ENCODE measurements at places on chromosomes 2 and 18.

DNA sequence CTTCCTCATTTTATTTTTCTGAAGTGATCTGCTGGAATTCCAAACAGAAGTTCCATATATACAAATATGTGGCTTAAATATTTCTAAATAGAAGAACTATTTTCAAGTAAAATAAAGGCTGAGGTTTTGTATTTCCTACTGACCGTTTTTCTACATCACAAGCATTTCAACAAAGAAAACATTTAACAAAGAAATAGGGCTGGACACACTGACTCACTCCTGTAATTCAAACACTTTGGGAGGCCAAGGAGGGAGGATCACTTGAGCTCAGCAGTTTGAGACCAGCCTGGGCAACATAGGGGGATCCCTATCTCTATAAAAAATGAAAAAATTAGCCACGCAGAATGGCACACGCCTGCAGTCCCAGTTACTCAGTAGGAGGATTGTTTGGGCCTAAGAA, 44.6 kb downstream of the TANK start:
- no peak for DNase-seq

GRCh38 chr2:119679846-119680245, 845 bp downstream of the TMEM177 start:
- DNase-seq, result no peak

- no peak for DNase-seq
Observed at GRCh38 chr2:10065773-10066055, 14.5 kb downstream of the CYS1 start.

- no peak for DNase-seq
Observed at GRCh38 chr2:20617081-20617575, 33.8 kb downstream of the HS1BP3 start.

DNA sequence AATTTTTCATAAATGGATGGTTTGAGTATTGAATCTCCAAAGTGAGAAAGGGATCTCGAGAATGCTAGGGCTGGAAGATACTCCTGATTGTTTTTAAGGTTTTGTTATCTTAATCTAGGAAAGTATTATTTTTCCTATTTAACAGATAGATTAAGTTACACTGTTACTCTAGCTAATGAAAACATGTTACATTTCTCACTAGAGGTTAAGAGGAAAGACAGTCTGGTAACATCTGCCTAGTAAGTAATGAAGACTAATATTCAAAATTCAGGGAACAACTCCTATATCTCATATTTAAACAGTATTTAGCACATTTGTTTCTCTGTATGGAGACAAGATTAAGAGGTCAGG, 2.0 kb downstream of the GALNT3 start:
- DNase-seq, result no peak

- DNase-seq, result no peak
Observed at GRCh38 chr18:37470986-37471385, 94.6 kb downstream of the CELF4 start.

DNA sequence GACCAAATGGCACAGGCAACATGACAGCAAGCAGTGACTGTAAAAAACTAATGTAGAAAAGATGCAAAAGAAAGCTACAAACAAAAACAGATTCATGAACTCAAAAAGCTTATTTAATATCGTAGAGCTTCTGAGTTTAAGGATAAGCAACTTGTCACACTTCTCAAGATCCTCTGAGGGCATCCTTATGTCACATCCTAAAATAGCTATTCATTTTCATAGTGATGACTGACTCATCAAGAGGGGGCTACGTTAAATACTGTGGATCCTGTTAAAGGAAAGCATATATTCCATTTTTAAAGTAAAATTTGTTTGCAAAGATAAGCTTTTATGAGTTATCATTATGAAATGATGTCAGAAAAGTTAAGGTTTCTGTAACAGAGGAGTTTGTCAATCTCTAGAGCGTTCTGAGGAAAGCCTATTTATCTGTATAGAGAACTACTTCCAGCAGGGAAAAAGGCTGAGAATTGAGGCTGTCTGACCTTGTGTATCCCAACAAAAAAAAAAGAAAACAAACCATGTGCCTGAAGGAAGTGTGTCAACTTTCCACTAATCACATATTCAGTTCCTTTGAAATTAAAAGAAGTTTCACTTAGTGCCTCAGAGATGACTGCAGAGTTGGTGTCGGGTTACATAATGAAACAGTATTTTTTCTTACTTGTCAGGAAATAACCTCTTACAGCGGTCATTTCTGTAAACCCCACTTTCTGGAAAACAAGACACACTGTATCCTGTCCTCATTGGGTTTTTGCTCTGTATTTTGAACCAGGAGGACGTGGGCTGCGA, 115.5 kb downstream of the ESCO1 start:
- DNase-seq, result no peak

- no peak for DNase-seq
Observed at GRCh38 chr2:19879120-19879519, 22.7 kb downstream of the TTC32 start.

GRCh38 chr2:221143231-221143630, 428.9 kb downstream of the EPHA4 start:
- DNase-seq, result no peak

DNA sequence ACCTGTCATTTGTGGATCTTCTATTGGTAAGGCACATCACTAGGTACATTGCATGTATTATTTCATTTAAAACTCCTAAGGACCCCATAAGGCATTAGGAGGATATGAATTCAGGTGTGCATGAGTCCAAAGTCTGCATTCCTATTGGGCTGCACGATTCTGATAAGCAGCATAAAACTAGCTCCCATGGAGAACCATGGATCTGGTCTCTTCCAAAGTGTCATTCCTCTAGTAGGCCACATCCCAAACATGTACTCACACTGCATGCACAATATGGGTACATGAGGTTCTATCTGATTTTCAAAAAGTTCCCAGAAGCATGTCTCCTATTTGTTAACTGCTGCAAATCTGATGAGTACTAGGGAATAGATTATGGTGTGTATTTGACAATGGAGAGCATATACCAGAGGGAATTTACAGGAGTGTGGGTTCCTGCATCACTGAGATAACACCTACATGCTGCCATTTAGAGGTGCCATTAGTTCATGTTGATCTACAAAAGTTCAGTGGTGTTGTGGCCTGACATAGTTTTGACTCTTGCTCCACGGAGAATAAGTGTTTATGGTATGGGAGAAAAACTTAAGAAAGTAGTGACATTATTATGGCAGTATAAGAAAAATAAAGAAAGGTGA, 11.3 kb downstream of the CYTIP start:
- no peak for DNase-seq

DNA sequence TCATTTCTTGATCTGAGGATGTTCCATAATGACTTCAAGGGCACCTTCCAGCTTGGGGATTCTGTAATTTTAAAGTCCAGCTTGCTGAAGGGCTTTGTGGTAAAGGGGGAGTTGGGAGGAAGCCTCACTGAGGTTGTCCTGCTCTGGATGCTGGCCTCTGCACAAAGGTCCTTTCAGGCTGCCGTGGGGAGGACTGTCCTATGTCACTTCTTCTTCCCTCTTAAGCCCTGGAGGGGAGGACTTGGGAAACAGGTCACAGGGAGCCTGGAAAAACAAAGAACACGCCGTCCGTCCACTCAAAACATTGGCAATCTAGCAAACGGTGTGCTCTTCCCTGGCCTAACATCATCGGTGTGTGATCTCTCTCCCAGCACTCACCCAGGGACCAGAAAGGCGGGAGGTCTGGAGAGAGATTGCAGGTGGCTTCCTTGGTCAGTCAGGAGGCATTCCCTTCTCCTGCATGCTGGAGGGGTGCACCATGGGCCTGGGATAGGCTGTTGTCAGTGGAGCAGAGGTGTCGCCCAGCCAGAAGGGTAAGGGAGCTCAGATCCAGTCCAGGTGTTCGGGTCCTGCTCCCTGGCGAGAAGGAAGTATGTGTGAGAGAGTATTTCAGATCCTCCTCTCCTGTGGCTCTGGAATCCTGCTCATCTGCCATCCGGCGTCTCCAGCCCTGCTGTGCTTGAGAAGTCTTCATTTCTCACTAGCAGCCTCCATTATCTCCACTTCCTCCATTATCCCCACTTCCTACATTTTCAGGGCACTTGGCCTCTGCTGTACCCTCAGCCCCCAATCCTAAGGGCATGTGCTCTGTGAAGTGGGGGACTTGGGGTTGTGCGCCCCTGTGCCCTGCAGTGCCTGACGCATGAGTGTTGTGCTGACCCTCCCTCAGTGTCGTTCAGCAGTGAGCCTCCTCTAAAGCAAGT, 20.1 kb downstream of the ASAP2 start:
- no peak for DNase-seq

GRCh38 chr2:11024259-11024645, 112.5 kb downstream of the KCNF1 start:
- no peak for DNase-seq

- DNase-seq, result no peak
Observed at GRCh38 chr2:85264471-85264870, 63.3 kb downstream of the TGOLN2 start.

DNA sequence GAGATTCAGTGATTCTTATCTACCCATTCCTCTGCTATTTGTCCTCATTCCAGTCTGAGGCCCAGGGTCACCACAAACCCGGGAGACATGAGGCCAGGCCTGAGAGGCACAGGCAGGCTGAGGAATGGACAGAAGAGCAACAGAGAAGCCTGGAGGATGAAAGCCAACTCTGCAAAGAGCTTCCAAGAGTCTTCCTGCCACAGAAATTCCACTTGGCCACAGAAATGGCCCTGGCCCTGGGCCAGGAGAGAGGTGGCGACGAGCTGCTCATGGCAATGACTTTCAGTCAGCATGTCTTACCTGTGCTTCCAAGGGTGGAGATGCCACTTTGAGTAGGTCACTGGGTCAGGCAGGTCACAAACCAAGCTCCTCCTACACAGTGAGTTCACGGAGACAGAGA, 155.3 kb upstream of the PKDCC start:
- no peak for DNase-seq

DNA sequence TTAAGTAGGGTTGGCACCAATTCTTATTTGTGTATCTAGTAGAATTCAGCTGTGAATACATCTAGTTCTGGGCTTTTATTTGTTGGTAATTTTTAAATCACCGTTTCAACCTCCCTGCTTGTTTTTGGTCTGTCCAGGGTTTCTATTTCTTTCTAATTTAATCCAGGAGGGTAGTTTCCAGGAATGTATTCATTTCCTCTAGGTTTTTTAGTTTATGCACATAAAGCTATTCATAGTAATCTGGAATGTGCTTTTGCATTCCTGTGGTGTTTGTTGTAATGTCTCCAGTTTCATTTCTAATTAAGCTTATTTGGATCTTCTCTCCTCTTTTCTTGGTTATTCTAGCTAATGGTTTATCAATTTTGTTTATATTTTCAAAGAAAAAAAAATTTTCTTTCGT, 1361.8 kb upstream of the DDX18 start:
- DNase-seq, result no peak

- DNase-seq, result no peak
Observed at GRCh38 chr2:95799892-95800291, 191.7 kb downstream of the ANKRD36C start.

DNA sequence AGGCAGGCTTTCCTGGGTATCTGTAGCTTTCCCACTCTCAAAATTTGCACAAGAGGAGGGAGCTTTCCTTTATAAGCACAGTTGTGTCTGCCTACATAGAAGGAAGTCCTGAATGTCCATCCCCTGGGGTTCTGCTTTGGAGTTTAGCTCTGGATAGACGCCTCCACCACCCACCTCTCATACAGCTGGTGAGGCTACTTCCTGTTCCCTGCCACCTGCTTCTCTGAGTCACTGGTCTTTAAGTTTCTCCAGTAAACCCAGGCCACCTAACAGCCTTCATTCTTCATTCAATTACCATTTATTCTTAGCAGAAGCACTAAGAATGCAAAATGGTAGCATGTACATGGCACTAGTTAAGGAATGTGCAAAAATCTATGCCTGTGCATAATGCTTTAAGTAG, 407.8 kb downstream of the CDH2 start:
- DNase-seq, result no peak

DNA sequence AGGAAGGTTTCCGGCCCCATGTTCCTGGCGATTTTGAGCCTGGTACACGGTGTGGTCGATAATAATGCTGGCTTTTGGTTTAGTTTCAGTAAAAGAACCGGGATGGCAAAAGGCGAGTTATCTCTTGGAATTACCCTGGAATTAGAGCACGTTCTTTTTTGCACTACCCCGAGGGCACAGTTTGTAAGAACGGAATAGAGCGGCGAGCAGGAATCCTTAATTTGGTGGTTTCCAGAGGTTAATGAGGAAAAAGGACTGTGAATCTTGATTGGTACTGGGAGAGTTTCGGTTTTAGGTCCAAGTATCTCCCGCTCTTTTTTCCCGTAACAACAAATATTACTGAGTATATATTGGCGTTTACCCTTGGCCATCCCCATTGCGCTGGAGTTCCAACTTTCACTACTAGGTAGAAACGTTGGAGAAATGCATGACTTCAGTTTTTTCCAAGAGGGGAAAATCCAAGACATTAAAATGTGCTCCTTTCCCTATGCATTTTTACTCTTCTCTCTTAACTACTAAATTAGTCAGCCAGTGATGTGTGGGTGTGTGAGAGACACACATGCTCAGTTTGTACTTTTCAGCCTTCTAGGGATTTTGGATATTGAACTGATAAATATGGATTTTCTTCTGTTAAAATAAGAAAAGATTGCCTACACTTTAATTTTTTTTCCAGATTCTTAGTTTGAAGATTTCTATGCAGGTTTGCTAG, 160.8 kb downstream of the AGPS start:
- no peak for DNase-seq

DNA sequence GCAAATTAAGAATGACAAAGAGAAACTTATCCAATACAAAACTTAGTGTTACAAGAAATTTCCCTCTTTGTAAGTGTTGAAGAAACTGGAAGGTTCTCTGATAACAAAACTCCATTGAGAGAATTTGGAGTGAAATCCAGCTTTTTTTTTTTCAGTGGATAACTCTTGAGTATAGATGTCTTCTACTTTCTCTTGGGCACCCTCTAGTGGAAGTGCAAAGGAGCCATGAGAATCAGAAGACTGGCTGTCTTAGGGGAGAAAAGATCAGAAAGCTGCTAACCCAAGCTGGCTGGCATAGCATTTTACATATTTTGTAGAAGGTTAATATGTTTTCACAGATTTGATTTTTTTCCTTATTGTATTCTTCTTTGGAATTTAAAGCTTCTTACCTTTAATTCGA, 138.8 kb upstream of the SATB2 start:
- DNase-seq, result no peak

DNA sequence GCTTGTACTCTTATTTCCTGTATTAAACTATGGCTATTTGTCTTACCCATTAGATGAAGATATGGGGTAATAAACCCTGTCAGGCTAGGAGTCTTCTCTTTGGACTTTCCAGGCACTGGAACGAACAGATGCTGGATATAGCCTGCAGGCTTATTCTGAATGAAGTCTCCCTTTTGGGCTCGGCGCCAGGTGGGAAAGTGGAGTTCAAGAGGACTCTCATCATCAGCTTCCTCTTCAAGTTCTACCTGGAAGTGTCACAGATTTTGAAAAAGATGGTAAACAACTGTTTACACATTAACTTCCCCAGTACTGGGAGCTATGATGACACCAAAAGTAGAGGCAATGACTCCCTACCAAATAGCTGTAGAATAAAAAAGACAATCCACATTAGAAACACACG, 27.9 kb downstream of the AOX1 start:
- no peak for DNase-seq
